ENCODE measurements at places on chromosomes 4 and X.

- DNase-seq: no peak
Measured at GRCh38 chrX:111687305-111687704, 6.3 kb downstream of the ALG13 start.

DNA sequence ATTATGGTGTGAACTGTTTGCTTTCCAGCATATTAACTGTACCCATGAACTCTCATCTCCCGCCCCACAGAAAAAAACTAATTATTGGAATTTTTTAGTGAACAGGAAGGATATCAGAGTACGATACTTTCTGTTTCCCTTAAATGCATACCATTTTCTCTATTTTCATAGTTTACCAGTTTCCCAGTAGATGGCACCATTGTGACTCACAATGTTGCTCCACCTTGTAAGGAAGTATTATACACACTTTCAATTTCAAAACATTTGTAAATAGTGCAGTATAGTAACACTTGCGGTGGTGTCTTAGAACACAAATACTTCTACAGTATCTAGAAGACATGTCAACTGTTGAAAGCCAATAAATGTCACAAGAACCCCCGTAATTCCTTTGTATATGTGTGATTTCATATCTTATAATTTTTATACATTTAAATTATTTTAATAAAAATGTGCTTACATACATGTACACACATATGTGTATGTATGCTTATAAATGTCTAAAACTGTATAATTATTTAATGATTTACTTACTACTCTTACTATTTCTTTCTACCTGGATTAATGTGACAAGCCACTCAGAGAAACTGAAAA, 167.3 kb downstream of the SLIT2 start:
- DNase-seq: peak; percentile 43

DNA sequence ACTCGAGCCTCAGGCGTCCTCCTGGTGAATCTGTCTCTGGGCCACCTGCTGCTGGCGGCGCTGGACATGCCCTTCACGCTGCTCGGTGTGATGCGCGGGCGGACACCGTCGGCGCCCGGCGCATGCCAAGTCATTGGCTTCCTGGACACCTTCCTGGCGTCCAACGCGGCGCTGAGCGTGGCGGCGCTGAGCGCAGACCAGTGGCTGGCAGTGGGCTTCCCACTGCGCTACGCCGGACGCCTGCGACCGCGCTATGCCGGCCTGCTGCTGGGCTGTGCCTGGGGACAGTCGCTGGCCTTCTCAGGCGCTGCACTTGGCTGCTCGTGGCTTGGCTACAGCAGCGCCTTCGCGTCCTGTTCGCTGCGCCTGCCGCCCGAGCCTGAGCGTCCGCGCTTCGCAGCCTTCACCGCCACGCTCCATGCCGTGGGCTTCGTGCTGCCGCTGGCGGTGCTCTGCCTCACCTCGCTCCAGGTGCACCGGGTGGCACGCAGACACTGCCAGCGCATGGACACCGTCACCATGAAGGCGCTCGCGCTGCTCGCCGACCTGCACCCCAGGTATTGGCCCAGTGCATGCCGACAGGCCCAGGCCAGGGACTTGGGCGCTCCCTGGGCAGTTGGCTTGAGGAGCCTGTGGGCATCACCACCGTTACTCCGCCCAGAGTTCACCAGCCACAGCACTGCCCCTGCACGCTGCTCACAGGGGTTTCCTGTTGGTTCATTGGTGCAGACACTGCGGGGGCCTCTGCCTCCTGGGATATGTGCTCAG, 1.1 kb downstream of the GPR78 start:
- DNase-seq: no peak

DNA sequence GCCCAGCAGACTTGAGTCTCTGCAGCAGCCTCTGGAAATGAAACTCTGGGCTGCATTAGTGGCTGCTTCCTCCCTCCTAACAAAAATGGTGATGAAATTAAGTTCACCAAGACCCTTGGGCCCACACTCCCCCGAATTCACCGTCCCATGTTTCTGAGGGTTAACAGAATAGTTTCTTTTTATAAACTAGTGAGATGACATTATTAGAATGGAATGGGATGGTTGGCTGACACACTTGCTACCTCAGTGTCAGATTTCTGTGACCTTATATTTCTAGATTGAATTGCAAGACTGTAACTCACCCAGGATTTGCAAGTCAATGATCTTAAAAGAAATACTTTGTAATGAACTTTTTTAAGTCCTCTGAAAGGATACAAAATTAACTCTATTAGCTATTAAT, 127.1 kb downstream of the SHROOM3 start:
- no peak for DNase-seq

GRCh38 chr4:17552427-17552826, 24.6 kb upstream of the LAP3 start:
- no peak for DNase-seq

DNA sequence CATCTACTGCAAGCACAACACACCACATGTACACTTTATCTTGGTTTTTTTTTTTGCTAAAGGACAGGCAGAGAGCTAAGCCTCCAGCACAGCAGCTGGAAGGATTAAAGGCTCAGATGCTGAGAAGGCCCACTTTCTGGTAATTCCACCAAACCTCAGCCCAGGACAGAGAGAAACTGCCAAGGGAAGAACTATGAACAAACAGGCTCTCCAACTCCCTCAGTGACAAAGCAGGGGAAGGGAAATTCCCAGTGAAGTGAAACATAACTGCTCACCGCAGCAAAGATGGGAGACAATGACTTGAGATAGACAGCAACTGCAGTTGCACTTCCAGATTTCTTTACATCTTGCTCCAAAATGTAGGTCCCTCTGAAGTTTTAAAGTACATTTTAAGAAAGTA, 4.8 kb downstream of the PROM1 start:
- DNase-seq: no peak

GRCh38 chrX:149157976-149158375, 347.1 kb downstream of the IDS start:
- DNase-seq: no peak

DNA sequence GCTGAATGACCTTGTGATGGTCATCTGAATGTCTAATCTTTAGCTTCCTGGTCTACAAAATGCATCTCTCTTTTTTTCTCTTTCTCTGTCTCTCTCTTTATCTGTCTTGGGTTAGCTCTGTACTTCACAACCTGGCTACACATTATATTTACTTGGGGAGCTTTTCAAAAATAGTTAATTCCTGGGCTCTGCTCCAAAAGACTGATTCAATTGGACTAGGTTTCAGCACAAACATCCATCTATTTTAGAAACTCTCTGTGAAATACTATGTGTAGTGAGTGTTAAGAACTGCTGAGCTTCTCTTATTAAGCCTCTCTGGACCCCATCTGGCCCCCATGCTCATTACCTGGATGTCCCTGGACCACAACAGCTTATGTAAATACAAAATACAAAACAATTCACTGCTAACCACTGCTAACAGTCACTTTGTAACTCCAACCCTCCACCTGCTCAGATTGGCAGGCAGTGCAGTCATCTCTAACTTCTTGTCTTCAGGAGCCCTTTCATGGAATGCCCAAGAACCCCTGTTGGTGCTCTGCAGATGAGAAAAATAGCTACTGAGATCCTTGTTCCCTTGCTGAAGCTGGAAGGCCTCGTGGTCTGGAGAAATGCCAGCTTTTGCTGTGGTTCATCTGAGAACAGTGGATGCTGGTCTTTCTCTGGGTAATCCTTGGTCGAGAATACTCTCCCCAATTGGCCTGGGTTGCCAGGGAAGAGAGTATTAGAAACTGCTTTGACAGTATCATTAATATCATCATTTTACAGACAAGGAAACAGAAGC, 14.8 kb upstream of the BOD1L1 start:
- DNase-seq: no peak

DNA sequence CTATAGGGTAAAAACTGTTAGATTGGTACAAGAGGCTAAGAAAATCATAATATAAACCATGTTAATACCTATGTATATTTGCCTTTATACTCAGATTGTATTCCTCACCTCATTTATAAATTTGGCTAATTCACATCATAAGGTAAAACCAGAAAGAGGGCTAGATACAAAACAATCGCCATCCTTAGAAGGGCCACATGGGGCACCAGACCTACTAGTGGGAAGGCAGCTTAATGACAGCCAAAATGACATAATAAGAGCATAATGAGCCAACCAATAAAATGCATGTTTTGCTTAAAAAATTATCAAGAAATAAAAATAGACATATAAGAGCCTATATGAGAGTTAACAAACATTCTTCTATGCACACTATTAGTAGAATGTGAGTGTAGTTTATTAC, 107.3 kb upstream of the PRDX4 start:
- DNase-seq: no peak

GRCh38 chr4:163542275-163542674, 47.8 kb downstream of the TMA16 start:
- no peak for DNase-seq

GRCh38 chr4:48718818-48719465, 61.1 kb downstream of the FRYL start:
- DNase-seq: no peak

DNA sequence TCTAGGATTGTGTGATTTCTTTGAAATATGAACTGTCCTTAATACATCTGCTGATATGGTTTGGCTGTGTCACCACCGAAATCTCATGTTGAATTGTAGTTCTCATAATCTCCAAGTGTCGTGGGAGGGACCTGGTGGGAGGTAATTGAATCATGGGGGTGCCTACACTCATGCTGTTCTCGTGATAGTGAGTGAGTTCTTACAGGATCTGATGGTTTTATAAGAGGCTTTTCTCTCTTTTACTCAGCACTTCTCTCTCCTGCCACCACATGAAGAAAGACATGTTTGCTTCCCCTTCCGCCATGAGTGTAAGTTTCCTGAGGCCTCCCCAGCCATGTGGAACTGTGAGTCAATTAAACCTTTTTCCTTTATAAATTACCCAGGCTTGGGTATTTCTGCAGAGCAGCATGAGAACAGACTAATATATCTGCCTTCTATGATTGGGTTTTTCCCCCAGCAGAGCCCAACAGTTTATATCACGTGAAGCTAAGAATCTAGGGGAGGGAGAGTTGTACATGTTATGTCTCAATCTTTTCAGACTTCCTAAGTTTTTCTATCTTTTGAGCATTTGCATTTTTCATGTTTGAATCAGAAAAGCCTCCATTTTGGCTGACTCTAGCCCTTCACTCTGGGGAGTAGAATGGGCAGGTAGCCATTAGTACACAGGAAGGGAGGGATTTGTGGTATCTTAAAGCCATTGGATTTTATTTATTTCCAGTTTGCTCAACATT, 58.9 kb downstream of the PLAC1 start:
- DNase-seq: no peak

DNA sequence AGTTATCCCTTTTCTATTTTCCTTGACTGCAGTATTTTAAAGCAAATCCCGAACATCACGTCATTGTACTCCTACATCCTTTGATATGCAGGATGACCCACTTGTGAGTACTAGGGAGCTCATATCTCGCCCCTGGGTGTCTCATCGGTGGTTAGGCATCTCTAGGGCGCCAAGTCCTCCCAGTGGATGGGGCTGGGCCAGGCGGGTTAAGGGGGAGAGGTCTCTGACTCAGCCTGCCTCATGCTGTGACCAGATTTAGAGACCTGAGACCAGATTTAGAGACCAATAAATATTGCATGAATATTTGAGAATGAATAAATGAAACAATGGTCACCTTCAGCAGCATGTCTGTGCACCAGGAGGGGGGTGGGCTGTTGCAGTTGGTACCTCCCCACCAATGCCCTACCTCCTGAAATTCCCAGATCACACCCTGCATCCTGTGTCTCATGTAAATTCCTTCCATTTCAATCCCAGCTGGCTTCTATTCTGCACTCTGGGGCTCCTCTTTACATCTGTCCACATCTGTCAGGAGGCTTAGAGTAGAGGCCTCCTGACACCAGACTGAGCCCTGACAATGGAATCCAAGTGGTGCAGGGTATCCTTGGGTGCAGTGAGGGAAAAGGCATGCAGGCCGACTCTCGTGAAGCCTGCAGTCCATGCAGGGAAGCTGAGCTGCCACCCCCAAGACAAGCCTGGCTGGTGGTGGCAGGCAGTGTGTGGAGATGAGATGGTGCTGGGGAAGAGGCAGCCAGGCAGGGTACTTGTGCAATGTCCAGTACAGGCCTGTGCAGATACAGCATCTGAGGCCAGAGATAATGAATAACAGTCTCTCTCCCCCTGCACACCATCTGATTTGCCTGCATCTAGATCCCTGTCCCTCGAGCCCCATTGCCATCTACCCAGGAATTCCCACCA, 5.2 kb downstream of the APLN start:
- DNase-seq: no peak

DNA sequence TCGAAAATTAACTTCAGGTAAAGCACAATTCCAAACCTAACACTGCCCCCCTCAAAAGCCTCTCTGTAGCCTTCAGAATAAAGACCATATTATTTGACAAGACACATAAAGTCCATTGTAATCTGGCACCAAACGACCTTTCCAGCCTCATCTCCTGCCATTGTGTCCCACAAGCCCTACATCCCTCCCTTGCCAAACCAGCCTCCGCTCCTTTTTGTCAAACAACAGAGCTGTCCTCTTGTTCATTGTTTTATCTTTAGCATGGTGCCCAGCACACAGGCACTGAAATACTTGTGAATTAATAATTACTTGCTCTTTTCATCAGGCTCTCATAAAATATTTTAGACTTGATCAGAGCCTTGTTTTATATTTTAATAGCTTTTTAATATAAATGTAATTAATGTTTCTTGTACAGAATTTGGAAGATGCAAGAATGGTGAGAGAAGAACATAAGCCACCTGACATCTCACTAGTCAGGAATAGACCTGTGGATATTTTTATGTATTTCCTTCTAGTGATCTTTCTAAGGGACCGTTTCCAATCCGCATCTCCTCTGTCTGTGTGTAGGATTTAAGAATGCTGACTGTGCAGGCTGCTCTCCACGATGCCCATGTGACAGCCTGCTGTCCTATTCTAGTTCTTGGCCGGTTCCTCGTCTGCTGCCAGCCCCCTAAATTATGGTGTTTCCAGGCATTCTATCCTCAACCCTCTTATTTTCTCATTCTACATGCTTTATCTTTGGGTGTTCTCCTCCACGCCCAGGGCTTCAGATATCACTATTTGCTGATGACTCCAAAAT, 3.0 kb upstream of the IRF2 start:
- no peak for DNase-seq

GRCh38 chr4:41590591-41590990, 52.6 kb downstream of the LIMCH1 start:
- DNase-seq: no peak

GRCh38 chr4:133148690-133149363, at the start of gene PCDH10:
PCDH10 (plus strand) TSS chr4:133149294; CDS start chr4:133150141, 847 bp downstream.
- peak; percentile 87 for DNase-seq

DNA sequence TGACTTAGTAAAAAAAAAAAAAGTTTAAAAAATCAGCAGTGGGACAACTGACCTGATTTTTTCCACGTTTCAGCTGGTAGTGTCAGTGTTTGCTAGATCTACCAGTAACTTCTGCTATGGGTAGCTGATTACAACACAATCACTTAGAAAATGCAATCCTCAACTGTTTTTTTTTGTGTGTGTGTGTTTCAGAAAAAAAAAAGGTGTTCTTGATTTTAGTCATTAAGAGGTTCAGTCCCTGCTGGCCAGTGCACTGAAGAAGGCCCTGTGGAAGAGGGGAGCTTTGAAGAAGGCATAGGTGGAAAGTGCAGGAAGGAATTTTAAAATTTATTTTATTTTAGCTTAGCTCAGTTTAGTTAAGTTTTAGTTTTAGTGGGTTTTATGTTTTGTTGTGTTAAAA, 46.9 kb downstream of the SH2D1A start:
- DNase-seq: no peak
